Stimulated activated naive B cell treated with anti-CD40 and anti-IgM and Interleukin-4, amounts not matched to agents 10 μg/mL and 1 μg/mL and 100 μg/mL, for 72 hours (primary cell): ENCODE measurements at places on chromosomes 5 and 9.

GRCh38 chr5:622946-623522 is 10.9 kb downstream of the CEP72 start:
- DNase-seq, result no peak
- H3K36me3 ChIP-seq, result peaks cover 83% of the 10 kb centered on the region
- H3K4me1 ChIP-seq, result no peaks in the 10 kb centered on the region
- no peak overlapping the region for H3K4me3 ChIP-seq
- no peak overlapping the region for H3K27ac ChIP-seq

DNA sequence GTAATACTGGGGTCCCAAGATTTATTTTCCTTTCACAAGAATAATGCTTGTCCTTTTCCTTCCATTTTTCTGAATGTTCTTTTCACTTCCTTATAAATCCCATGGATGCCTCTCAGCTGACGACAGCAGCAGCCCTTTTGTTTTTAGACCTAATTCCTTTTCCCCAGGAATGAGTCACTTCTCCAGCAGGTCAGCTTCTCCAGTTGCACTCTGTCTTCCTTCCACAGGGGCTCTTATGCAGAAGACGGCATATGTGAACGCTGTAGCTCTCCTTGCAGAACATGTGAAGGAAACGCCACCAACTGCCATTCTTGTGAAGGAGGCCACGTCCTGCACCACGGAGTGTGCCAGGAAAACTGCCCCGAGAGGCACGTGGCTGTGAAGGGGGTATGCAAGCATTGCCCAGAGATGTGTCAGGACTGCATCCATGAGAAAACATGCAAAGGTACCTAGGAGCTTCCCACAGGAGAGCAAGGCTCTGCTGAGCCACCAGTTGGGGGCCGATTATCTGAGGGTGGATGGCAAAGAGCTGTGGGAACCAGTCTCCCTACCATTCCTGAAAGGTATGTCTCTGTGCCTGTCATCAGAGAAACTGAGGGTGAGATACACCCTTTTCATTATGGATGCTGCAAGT is 72.9 kb downstream of the RFK start:
- peaks cover 18% of the 10 kb centered on the region for H3K27me3 ChIP-seq
- H3K4me3 ChIP-seq, result no peak overlapping the region
- no peaks in the 10 kb centered on the region for H3K36me3 ChIP-seq
- DNase-seq, result no peak
- no peaks in the 10 kb centered on the region for H3K4me1 ChIP-seq

GRCh38 chr5:142253938-142254337 is 70.9 kb downstream of the SPRY4 start:
- H3K4me1 ChIP-seq, result no peaks in the 10 kb centered on the region
- peaks cover 13% of the 10 kb centered on the region for H3K27me3 ChIP-seq
- no peak for DNase-seq
- H3K27ac ChIP-seq, result no peak overlapping the region
- H3K36me3 ChIP-seq, result peaks cover 6% of the 10 kb centered on the region
- no peak overlapping the region for H3K4me3 ChIP-seq

DNA sequence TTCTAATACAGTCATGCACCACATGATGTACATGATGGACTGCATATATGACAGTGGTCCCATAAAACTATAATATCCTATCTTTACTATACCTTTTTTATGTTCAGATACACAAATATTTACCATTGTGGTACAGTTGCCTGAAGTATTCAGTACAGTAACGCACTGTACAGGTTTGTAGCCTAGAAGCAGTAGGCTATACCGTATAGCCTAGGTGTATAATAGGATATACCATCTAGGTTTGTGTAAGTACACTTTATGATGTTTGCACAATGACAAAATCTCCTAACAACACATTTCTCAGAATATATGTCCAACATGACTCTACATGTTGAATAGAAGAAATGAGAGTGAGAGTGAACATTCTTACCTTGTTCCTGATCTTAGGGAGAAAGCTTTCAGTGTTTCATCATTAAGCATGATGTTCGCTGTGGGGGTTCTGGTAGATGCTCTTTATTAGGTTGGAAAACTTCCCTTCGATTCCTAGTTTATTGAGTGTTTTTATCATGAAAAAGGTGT is 31.8 kb downstream of the AMBP start:
- DNase-seq, result no peak
- no peak overlapping the region for H3K27ac ChIP-seq
- peaks cover 9% of the 10 kb centered on the region for H3K36me3 ChIP-seq

GRCh38 chr5:131382407-131383395 is 118.8 kb downstream of the CDC42SE2 start:
- DNase-seq, result peak; percentile 32
- H3K27me3 ChIP-seq, result no peaks in the 10 kb centered on the region
- H3K27ac ChIP-seq, result peak overlapping the region; percentile 62
- H3K4me1 ChIP-seq, result peaks cover 34% of the 10 kb centered on the region
- peaks cover 14% of the 10 kb centered on the region for H3K36me3 ChIP-seq

DNA sequence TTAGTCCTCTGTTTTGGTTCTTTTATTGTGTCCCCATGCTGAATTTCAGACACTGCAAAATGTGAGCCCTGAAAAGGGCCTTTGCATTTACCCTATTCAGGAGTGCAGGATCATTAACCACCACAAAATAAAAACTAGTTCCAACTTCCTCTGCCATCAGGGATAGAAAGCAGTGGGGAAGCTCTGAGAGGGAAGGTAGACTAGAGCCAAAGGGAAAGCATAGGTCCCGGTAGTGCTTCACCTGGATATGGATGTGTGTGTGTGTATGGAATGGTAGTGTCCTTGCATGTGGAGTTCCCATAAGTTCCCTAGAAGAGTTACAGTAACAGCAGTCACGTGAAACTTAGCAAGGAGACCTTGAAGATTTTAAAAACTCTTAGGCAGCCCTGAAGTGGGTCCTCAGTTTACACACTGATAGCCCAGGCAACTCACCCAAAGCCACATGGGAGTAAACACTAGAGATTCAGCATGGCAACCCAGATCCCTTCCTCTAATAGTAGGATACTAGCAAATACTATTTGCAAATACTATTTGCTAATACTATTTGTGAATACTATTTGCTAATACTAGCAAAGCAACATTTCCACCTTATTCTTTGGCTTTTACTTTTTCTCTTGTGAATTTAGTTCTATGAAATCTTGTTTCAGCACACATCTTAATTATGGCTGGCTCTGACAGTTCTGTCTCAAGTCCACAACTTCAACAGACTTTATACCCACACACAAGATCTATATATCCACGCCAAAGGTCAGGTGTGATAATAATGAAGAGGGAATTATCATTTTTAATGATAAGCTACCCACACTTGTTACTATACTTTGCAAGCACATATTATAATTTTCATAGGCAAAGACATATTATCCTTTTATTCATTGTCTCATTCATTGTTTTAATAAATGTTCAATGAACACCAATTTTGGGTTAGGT is 70.4 kb upstream of the IFNE start:
- no peak for DNase-seq
- peaks cover 20% of the 10 kb centered on the region for H3K27me3 ChIP-seq
- no peaks in the 10 kb centered on the region for H3K36me3 ChIP-seq
- H3K27ac ChIP-seq, result no peak overlapping the region
- H3K4me3 ChIP-seq, result no peak overlapping the region

- no peaks in the 10 kb centered on the region for H3K4me1 ChIP-seq
- no peak overlapping the region for H3K4me3 ChIP-seq
- no peak overlapping the region for H3K27ac ChIP-seq
- H3K36me3 ChIP-seq, result no peaks in the 10 kb centered on the region
- DNase-seq, result no peak
Measured at GRCh38 chr9:38732885-38733284, 13.0 kb upstream of the FAM240B start.

GRCh38 chr5:17805227-17805825 is 171.1 kb downstream of the TAF11L14 start:
- no peak for DNase-seq
- H3K27me3 ChIP-seq, result no peaks in the 10 kb centered on the region
- no peak overlapping the region for H3K4me3 ChIP-seq

DNA sequence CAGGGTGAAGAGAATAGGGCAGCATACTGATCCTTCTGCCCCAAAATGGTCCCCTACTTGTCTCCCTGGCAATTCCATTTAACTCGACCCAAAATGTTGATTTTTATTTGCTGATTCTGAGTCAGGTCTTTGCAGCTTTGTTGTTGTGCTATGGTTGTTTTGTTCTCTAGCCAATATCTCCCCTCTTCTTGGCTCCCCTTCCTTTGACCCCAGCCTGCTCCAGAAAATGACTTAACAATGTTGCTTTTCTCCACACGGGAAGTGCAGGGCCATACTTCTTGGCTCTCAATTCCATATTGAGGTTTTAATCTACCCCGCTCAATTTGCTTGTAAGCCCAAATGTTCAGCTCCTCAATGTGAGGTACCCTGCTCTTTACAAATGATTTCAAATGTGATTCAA is 330.0 kb downstream of the RASEF start:
- H3K4me1 ChIP-seq, result peaks cover 10% of the 10 kb centered on the region
- no peak for DNase-seq
- no peak overlapping the region for H3K4me3 ChIP-seq
- no peaks in the 10 kb centered on the region for H3K36me3 ChIP-seq

- no peak for DNase-seq
- no peak overlapping the region for H3K4me3 ChIP-seq
- peaks cover 3% of the 10 kb centered on the region for H3K4me1 ChIP-seq
Measured at GRCh38 chr5:59266410-59266809, 627.1 kb downstream of the PDE4D start.

- DNase-seq, result no peak
- no peak overlapping the region for H3K4me3 ChIP-seq
- no peaks in the 10 kb centered on the region for H3K27me3 ChIP-seq
- no peak overlapping the region for H3K27ac ChIP-seq
Measured at GRCh38 chr5:143473481-143473880, 70.0 kb upstream of the NR3C1 start.

GRCh38 chr5:7650755-7651154 is 200.2 kb downstream of the CFAP90 start:
- no peak overlapping the region for H3K4me3 ChIP-seq
- no peaks in the 10 kb centered on the region for H3K4me1 ChIP-seq
- H3K27me3 ChIP-seq, result no peaks in the 10 kb centered on the region
- DNase-seq, result no peak

- H3K27me3 ChIP-seq, result peaks cover 4% of the 10 kb centered on the region
- no peak overlapping the region for H3K27ac ChIP-seq
- no peak for DNase-seq
- H3K4me3 ChIP-seq, result no peak overlapping the region
- H3K4me1 ChIP-seq, result no peaks in the 10 kb centered on the region
Measured at GRCh38 chr9:76216161-76216649, 178.0 kb downstream of the RFK start.

DNA sequence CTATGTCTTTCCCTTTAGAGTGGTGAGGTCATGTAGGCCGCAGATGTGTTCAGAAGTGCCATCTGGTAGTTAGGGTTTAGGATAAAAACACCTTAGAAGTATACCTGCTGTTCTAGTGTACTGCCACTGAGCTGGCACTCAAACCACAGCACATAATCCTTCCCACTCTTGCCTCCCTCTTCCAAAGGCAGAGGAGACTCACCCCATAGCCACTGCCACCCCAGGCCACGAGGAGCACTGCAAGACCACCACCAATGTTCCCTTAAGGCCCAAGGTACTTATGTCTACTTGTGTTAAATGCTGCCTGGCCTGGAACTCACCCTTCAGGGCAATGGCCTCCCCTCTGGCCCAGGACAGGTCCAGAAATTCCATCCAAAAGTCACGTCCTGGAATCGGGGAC is 379.5 kb upstream of the EDIL3 start:
- H3K36me3 ChIP-seq, result no peaks in the 10 kb centered on the region
- no peak overlapping the region for H3K27ac ChIP-seq
- no peak for DNase-seq
- no peaks in the 10 kb centered on the region for H3K27me3 ChIP-seq
- no peak overlapping the region for H3K4me3 ChIP-seq
- no peaks in the 10 kb centered on the region for H3K4me1 ChIP-seq

DNA sequence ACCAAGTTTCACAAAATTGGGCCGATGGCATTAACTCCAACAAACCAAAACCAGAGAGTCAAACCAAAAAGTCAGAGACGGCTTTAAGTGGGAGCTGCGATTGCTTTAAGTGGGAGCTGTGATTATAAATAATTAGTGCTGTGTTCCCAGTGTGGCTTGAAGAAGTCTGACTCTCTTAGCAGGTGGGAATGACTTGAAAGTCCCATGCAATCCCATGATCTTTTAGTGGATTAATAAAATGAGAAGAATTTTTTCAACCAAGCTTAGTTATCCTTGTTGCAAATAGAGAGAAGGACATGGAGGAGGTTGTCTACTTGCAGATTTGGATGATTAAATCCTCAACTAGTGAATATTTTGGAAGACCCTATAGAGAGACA is 68.5 kb downstream of the MYO10 start:
- H3K36me3 ChIP-seq, result no peaks in the 10 kb centered on the region
- no peak overlapping the region for H3K4me3 ChIP-seq
- peaks cover 4% of the 10 kb centered on the region for H3K4me1 ChIP-seq
- no peak for DNase-seq

- DNase-seq, result no peak
- H3K4me3 ChIP-seq, result no peak overlapping the region
- no peaks in the 10 kb centered on the region for H3K27me3 ChIP-seq
- H3K4me1 ChIP-seq, result no peaks in the 10 kb centered on the region
- no peaks in the 10 kb centered on the region for H3K36me3 ChIP-seq
Measured at GRCh38 chr5:35369965-35370790, 139.9 kb upstream of the PRLR start.
